GM04503 (cell line): ENCODE measurements at places on chromosomes 1 and 21.

GRCh38 chr1:35475856-35476674 is 81.1 kb downstream of the KIAA0319L start:
- no peak for DNase-seq

GRCh38 chr1:21064057-21064456 is 112.6 kb downstream of the EIF4G3 start:
- no peak for DNase-seq

GRCh38 chr1:230292689-230293389 is 133.3 kb downstream of the PGBD5 start:
- no peak for DNase-seq

GRCh38 chr1:48652334-48652733 is 124.4 kb downstream of the BEND5 start:
- DNase-seq, result no peak

- peak; percentile 26 for DNase-seq
These were observed 99.5 kb downstream of the UBE2U start for GRCh38 chr1:64302971-64303370.

DNA sequence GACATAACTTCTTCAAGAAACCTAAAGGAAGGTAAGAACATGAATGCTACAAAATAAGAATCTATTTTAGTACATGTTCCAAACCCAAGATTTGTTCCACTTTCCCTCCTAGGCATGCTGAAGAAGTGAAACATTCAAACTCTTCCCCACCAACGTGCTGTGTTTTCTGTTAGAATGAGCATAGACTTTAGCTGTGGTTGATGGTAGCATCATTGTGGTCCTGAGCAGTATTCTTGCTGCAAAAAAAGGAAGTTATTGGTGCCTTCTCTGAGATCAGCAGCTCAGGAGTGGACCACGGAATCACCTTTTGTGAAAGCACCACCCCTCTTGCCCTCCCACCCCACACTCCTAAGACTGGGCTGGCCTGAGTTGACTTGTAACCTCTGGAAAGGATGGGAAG is 100.4 kb upstream of the POGK start:
- DNase-seq, result no peak

GRCh38 chr1:236534151-236534651 is 10.4 kb downstream of the LGALS8 start:
- no peak for DNase-seq

GRCh38 chr1:7513081-7513480 is 258.0 kb upstream of the VAMP3 start:
- DNase-seq, result no peak

DNA sequence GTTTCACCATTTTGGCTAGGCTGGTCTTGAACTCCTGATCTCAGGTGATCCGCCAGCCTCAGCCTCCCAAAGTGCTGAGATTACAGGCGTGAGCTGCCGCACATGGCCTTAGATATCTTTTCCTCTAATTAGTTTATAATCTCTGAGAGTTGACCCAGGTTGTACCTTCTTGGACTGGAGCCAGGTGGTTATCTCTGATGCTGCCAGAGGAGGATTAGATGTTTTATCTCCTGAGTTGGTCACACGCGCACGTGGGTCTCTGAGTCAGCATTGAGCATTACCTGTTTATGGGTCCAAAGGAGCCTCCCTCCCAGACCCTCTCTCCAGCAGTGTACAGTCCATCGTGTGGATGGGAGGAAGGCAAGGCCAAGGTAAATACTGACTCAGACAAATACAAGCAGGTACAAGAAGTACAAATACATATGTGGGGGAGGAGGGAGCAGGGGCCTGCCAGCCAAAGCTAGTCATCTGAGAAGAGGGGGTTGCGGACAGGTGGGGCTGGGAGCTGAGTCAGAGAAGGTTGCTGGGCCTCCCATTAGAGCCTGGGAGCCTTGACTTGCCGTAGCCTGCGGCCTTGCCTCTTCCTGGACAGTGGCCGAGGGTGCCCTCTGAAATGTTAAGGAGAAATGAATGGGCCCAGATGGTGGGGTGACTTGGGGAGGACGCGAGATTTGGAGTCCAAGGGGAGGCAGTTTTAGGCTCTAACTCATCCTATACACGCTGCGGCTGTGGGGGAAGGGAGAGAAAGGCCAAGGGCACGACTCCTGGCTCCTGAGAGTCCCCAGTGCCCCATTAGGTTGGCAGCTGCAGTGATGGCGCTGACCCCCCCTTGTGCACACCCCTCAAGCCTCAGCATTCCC is 13.1 kb downstream of the IL6R start:
- DNase-seq, result no peak

DNA sequence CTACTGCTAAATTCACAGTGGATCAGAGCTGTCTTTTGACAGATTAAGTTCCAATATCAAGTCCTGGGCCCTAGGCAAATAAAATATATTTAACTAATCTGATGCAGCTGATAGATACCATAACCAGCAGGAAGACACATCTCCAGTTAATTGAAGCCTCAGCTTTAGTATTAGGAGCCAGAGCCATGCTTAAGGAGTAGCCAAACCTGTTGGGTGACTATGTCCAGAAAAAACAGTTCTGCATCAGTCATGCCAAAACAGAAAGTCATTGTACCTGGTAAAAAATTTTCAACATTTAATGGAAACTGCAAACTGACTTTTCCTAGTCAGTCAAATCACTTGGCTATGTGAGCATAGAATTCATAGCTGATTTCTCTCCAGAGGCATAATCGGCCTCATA is 200.5 kb upstream of the RUNX1 start:
- no peak for DNase-seq

DNA sequence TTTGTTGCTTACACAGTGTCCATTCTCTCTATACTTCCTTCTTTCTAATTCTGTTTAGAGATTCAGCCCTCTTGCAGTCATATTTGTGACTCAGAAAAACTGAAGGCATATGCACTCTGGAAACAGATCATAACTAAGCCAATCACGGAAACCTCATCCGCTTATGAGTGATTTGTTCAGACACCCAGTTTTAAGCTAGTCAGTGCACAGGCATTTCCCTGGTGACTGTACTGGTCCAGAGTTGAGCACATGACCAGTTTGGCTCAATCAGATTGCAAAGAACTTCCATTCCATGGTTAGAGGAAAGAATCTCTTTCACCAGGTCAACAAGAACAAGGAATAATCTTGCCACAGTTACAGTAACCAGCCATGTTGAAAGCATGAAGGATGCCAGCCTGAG is 69.2 kb upstream of the SGIP1 start:
- DNase-seq, result peak; percentile 99

GRCh38 chr1:192998536-192998935 is 60.6 kb downstream of the UCHL5 start:
- DNase-seq, result no peak

DNA sequence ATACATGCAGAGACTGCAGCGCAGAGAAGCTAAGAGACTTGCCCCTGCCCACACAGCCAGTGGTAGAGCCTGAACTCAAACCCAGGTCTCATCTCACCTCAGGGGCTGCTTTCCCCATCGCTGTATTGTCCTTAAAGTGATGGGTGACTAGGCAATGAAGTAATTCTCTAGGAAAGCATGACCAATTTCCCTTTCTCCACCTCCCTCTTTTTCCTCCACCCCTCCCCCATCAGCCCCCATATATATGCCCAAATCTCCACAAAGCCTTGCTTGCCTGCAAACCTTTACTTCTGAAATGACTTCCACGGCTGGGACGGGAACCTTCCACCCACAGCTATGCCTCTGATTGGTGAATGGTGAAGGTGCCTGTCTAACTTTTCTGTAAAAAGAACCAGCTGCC is at the start of gene IL24:
TSS of gene IL24 (plus strand) at position 269 of the 400 bp plus-strand sequence. CDS start 390 bp downstream, outside the sequence.
- DNase-seq, result no peak

DNA sequence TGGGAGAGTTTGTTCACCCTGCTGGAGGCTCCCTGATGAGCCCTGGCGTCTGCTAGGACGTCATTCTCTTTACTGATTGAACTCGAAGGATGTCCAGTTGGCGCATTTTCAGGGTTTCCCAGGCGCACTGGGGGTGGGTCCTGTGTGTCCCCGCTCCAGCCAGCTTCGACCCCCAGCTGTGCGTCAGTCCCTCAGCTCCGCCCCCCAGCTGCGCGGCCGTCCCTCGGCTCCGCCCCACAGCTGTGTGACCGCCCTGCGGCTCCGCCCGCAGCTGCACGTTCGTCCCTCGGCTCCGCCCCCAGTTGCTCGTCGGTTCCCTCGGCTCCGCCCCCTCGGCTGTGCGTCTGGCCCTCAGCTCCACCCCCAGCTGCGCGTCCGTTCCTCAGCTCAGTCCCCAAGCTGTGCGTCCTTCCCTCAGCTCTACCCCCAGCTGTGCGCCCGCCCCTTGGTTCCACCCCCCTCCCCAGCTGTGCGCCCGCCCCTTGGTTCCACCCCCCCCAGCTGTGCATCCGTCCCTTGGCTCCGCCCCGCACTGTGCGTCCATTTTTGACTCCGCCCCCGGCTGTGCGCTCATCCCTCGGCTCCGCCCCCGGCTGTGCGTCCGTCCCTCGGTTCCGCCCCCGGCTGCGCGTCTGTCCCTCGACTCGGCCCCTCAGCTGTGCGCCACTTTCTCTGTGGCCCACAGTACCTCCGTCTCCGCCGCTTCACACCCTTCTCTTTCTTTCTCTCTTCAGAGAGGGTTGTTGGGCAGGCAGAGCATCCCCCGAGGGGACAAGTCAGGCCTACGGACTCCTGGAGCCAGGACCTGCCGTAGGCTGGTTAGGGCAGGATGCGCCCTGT is 61.3 kb downstream of the FAAP20 start:
- peak; percentile 78 for DNase-seq

- DNase-seq, result no peak
These were observed 339.4 kb downstream of the BRINP3 start for GRCh38 chr1:190138266-190138665.

GRCh38 chr1:176073524-176074157 is 133.4 kb downstream of the COP1 start:
- DNase-seq, result peak; percentile 10

GRCh38 chr1:106998431-106999002 is 58.0 kb upstream of the PRMT6 start:
- DNase-seq, result no peak

DNA sequence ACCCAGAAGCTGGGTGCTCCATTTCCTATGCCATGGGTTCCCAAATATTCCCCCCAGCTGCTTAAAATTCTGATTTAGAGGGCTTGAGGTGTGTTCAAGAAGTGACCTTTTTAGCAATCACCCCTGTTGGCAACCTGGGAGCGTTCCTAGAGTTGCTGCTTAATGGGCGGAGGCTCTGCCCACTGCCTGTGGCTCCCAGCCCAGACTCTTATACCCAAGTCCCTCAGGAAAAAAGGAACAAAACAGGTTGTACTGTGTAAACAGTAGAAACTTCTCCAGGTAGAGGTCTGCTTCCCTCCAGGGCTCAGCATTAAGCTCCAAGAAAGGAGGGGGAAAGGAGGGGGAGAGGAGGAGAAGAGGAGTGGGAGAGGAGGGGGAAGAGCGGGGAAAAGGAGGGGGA is 14.6 kb upstream of the TENT5C start:
- DNase-seq, result no peak

DNA sequence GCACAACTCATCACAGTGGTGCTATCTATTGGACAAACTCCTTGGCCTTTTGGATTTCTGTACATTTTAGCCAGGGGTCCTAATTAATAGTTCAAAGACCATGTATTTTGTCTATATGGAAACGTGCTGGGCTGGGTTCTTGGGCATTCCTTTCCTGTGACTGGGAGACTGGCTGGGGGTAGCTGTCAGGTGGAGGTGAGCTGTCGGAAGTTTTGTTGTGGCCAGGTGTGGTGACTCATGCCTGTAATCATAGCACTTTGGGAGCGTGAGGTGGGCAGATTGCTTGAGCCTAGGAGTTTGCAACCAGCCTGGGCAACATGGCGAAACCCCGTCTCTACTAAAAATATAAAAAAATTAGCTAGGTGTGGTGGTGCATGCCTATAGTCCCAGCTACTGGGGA is 392.4 kb downstream of the RPS6KC1 start:
- DNase-seq, result no peak

DNA sequence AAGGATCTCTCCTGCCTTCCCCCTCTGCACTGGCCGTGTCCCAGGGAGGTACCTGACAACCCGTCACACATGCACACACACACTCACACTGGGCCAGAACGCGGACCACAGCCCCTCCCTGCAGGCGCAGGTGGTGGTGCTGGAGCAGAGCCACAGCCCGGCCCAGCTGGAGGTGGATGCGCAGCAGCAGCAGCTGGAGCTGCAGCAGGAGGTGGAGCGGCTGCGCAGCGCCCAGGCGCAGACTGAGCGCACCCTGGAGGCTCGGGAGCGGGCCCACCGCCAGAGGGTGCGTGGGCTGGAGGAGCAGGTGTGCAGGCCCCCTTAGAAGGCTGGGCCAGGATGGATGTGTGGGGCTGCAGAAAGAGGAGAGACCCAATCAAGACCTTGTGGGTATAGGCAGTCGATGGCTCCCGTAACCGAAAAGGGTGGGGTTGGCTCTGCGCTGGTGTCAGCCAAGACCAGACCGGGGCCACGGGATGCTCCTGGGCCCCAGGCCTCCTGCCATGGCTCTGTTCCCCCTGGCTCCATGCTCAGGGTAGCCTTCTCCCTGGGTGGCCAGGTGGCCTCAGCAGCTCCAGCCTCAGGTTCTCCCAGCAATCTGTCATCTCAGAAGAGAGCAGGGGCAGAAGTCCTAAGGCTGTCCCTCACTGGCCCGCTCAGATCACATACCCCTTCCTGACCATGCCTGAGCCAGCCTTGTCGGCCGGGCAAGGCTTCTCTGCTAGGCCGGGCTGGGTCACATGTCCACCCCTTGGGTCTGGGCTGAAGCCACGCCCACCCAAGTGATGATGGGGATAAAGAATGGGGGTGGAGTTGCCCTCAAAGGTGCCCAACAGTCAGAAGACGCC is 8.9 kb downstream of the MFAP2 start:
- no peak for DNase-seq

DNA sequence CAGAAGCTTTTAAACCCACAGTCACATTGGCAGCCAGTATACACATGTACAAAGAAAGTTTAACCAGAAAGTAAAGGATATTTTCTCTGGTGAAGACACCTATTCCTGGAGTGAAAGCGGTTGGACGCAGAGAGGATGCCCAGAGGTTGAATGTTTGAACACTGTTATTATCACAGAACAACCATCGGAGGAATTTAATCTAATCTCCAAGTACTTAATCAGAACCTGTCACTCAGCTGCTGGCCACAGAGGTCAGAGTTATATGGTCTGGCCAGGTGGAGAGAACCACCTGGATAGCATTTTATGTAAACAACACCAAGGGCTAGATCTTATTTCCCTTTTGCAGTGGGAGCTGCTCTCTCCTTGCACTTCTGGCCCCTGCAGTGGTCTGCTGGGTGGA is 29.4 kb downstream of the SPATA46 start:
- no peak for DNase-seq

DNA sequence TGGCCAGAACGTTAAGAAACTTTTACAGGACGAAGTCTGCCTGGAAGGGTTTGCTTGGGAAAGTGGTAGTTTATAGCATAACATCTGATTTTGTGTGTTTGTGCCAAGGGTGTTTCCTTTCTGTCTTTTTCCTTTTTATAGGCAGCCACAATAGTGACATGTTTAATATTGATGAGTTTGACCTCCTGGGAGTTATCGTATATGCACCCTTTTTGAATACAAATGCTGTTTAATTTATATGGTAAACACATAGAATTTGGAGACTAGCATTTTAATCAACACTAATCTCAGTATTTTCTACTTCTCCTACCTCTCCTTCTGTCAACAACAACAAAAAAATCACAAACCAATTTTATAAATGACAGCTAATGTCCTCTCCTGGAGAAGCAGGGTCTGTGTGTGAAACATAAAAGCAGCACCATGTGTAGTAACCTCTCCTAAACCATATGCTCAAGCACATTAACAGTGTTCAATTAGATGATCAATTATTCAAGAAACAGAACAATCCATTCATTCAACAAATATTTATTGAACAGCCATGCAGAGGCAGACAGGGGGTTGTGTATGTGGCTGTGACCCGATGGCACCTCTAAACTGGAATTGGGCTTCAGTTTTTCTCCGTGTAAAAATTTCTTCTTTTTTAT is 604 bp upstream of the FMN2 start:
- DNase-seq, result no peak
